Panc1 (cell line): ENCODE measurements at places on chromosomes 13 and 19.

- H3K27me3 ChIP-seq = no peaks in the 10 kb centered on the region
- no peak overlapping the region for H3K27ac ChIP-seq
- no peak for DNase-seq
- no peaks in the 10 kb centered on the region for H3K36me3 ChIP-seq
- H3K4me1 ChIP-seq = no peaks in the 10 kb centered on the region
- no peak overlapping the region for H3K4me3 ChIP-seq
Observed at GRCh38 chr19:15913830-15914229, 16.0 kb upstream of the CYP4F2 start.

DNA sequence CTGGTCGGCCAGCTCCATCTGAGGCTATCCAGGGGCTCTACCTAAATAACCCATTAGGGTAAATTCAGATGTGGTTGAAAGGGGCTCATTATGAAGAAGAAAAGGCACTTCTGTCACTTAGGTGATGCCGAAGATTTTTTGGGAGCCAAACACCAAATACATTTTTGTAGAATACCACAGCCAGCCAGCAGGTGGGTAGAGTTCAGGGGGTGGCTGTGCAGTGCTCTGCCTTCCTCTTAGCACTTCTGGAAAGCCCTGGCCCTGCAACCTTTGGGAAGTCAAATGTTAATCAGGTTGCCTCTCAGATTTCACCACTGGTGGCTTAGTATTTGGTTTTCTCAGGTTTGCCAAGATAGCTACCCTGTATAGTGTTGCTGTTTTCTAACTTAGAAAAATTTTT, 18.5 kb upstream of the GPR18 start:
- no peak overlapping the region for H3K4me3 ChIP-seq
- H3K27me3 ChIP-seq = no peaks in the 10 kb centered on the region
- no peaks in the 10 kb centered on the region for H3K36me3 ChIP-seq
- H3K27ac ChIP-seq = no peak overlapping the region
- no peaks in the 10 kb centered on the region for H3K4me1 ChIP-seq

DNA sequence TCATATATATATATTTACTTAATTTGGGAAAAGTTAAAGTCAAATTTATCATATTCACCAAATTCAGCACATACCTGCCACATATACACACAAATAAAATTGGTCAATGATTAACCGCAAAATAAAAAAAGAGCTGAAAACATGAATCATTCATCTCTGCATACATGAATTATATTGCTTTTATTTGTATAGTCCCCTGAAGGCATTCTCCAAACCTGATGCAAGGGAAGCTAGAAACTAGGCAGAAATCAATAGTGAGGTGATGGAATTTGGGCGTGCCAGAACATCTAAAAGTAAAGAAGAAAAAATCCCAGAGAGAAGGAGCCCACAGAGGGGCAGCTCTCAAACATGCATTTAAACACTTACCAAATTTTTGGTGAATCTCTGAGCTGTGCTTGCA, 60.1 kb downstream of the UFM1 start:
- no peaks in the 10 kb centered on the region for H3K4me1 ChIP-seq
- H3K27ac ChIP-seq = no peak overlapping the region
- no peaks in the 10 kb centered on the region for H3K27me3 ChIP-seq
- no peak for DNase-seq

DNA sequence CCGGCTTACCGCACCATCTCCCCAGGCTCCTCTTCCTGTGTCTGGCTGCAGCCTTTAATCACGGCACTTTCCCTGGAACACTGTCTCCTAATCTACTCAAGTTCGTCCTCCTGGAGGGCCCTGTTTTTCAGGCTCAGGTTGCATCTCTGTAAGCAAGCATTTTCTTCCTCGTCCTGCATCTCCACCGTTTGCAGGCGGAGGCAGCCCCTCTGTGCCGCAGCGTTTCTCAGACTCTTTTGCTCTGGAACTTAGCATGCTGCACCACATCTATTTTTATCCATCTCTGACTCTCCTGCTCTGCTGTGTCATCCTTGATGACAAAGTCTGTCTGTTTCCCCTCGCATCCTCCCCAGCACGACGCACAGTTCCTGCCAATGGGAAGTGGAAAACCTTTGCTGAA, 117.5 kb downstream of the ATP8A2 start:
- no peak overlapping the region for H3K27ac ChIP-seq
- peaks cover 2% of the 10 kb centered on the region; the same call in 1 of the 2 replicates for H3K27me3 ChIP-seq
- no peak overlapping the region for H3K4me3 ChIP-seq
- no peaks in the 10 kb centered on the region for H3K4me1 ChIP-seq
- H3K36me3 ChIP-seq = no peaks in the 10 kb centered on the region
- no peak for DNase-seq

- no peak for DNase-seq
- no peaks in the 10 kb centered on the region for H3K36me3 ChIP-seq
- H3K27me3 ChIP-seq = no peaks in the 10 kb centered on the region
- H3K27ac ChIP-seq = no peak overlapping the region
Observed at GRCh38 chr19:7255119-7255518, 39.1 kb downstream of the INSR start.

- H3K4me1 ChIP-seq = no peaks in the 10 kb centered on the region
- H3K27ac ChIP-seq = no peak overlapping the region
- no peaks in the 10 kb centered on the region for H3K36me3 ChIP-seq
- no peak for DNase-seq
- H3K4me3 ChIP-seq = no peak overlapping the region
Observed at GRCh38 chr13:112889351-112890290, 79.4 kb upstream of the MCF2L start.

- no peaks in the 10 kb centered on the region; the same call in 1 of the 2 replicates for H3K36me3 ChIP-seq
- no peak overlapping the region for H3K4me3 ChIP-seq
- DNase-seq = no peak
- no peaks in the 10 kb centered on the region for H3K27me3 ChIP-seq
Observed at GRCh38 chr13:100517135-100517534, 71.5 kb downstream of the GGACT start.

DNA sequence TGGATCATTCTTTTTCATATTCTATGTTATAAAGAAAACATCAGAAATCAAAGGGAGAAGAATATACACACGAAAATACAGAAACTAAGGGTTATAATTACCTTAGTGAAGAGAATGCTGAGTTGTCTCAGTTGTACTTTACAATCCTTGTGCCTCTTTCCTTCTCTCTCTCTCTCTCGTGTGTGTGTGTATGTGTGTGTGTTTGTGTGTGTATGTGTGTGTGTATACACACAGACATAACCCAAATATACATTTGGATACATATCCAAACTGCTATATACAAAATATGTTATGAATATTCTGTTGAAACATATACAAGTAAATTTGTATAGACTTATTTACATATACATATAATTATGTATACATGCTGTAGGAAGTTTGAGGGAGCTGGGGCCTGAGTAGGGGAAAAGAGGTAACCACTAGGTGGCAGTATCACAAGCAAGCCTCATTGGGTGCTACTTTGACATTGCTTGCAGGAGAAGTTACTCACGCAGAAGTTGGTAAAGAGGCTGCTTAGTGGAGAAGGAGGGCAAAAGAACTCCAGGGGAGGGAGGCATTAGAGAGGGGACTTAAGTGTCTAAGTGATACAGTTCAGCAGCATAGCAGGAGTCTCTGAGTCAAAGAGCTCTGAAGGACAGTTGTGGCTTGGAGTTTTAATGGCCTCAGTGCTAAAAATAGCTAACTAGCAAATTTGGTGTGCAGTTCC, 465.1 kb upstream of the PCDH20 start:
- DNase-seq = peak; percentile 8
- no peaks in the 10 kb centered on the region for H3K36me3 ChIP-seq
- no peak overlapping the region for H3K4me3 ChIP-seq
- no peaks in the 10 kb centered on the region for H3K27me3 ChIP-seq
- H3K4me1 ChIP-seq = no peaks in the 10 kb centered on the region

- H3K36me3 ChIP-seq = no peaks in the 10 kb centered on the region
- H3K4me3 ChIP-seq = no peak overlapping the region
- no peak for DNase-seq
- no peak overlapping the region for H3K27ac ChIP-seq
Observed at GRCh38 chr13:57018915-57019314, 121.8 kb upstream of the PRR20A start.

DNA sequence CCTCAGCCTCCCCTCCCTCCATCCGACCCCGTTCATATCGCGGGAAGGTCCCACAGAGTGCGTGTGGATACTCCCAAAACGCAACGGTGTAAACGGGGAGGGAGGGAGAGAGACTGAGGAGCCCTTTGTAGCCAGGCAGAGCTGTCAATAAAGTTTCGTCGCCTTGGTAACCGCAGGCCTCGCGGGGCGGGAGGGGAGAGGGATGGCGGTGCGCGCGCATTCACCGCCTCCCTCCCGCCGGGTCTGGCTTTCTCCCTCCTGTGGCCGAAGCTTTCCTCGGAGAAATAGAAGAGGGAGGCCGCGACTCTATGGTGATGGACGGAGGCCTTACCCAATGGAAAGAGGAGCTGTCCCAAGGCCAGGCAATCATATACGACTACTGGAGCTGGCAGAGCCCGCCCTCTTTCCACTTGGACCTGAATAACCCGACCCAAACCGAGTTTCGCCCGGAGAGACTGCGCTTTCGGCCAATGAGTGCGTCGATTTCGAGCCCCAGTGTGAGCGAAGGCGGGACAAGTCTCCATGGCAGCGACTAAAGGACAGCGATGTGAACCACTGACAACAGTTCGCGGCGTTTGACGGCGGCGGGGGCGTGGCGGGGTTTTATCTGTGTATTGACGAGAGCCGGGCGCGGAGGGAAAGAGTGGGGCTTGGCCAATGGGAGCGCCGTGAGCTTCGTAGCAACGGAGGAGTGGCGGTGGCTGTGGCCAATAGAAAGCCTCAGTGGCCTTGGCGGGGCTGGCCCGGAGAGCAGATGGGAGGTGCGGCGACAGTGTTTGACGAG, at the start of gene KMT5C:
KMT5C (plus strand) TSS at position 772 of the 784 bp plus-strand sequence. CDS start 2,061 bp downstream, outside the sequence.
- H3K36me3 ChIP-seq = no peaks in the 10 kb centered on the region
- no peaks in the 10 kb centered on the region for H3K27me3 ChIP-seq
- H3K27ac ChIP-seq = peak within 1 kb of the TSS; percentile 98
- H3K4me3 ChIP-seq = peak within 1 kb of the TSS; percentile 87

GRCh38 chr19:16364231-16364865, 39.7 kb downstream of the KLF2 start:
- H3K27ac ChIP-seq = no peak overlapping the region
- no peaks in the 10 kb centered on the region for H3K4me1 ChIP-seq
- DNase-seq = no peak
- H3K36me3 ChIP-seq = no peaks in the 10 kb centered on the region
- H3K4me3 ChIP-seq = no peak overlapping the region

DNA sequence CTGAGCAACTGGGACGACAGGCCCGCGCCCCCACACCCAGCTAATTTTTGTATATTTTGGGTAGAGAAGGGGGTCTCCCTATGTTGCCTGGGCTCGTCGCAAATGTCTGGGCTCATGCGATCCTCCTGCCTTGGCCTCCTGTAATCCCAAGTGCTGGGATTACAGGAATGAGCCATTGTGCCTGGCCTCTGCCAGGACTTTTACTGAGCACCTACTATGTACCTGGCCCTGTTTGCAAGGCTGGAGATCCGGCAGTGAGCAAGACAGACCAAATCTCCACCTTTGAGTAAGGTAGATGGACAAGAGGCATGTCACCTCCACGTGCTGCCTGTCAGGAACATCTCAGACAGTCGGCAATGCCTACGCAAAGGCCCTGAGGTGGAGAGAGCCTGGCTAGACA, 6.9 kb downstream of the FKBP8 start:
- H3K36me3 ChIP-seq = peaks cover 2% of the 10 kb centered on the region; the same call in 1 of the 2 replicates
- no peaks in the 10 kb centered on the region for H3K27me3 ChIP-seq
- no peaks in the 10 kb centered on the region for H3K4me1 ChIP-seq
- H3K27ac ChIP-seq = no peak overlapping the region
- H3K4me3 ChIP-seq = no peak overlapping the region

DNA sequence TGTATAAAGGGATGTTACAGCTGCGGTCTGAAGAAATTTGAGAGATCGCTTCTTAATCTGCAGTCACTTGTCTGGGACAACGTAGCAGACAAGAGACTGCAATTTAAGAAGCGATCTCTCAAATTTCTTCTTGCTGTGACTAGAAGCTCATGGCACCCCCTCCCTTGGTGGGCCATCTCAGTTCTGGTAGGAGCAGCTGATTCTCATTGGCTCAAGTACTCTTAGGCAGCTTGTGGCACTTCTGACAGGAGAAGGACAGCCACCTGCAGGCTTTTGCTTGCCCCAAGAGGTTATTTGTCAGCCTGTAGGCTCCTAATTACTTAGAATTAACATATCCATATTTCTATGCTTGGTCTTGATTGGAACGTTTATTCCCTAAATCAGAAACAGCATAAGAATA, 503.0 kb downstream of the DCT start:
- no peak overlapping the region for H3K27ac ChIP-seq
- H3K4me3 ChIP-seq = no peak overlapping the region
- DNase-seq = no peak
- H3K27me3 ChIP-seq = no peaks in the 10 kb centered on the region
- H3K4me1 ChIP-seq = no peaks in the 10 kb centered on the region
